COR-L47 (cell line): ENCODE measurements at places on chromosomes 6 and 20.
A peak's percentile ranks its signal among the peaks of the same experiment; 100 is the strongest.

DNA sequence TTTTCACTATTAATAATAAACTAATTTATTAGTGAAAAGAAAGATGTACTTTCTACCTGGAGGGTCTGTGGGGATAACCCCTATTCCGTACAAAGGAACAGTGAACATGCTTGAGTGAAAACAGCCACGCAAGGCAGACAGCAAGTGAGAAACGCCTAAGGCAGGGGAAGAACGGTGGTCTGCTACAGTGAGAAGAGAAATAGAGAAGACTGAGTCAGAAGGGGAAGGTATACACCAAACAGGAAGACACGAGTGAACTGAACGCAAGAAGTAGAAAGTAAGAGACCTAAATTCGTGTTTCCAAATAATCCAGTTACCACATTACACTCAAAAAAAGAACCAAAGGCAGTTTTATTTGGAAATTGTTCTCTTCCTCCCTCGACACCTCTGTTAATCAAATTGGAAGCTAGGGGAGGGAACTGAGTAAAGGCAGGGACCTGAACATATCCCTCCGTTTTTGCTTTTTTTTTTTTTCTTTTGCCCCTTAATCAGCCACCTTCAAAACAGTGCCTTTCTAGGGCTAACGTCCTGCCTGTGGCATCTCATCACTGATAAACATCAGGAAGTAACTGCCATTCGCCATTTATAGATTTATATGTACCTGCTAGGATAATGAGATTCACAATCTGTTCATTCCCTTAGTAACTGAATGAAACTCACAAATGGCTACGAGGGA is 48.9 kb downstream of the ATXN1 start:
- DNase-seq: no peak

GRCh38 chr6:164109770-164110140 is 695.2 kb downstream of the QKI start:
- no peak for DNase-seq

GRCh38 chr20:48818481-48818987 is 9.3 kb downstream of the PREX1 start:
- no peak for DNase-seq

- peak; percentile 49 for DNase-seq
Observed at GRCh38 chr20:49320460-49320859, 42.6 kb upstream of the ZNFX1 start.

- no peak for DNase-seq
Observed at GRCh38 chr20:59817406-59817805, 116.0 kb downstream of the SYCP2 start.

DNA sequence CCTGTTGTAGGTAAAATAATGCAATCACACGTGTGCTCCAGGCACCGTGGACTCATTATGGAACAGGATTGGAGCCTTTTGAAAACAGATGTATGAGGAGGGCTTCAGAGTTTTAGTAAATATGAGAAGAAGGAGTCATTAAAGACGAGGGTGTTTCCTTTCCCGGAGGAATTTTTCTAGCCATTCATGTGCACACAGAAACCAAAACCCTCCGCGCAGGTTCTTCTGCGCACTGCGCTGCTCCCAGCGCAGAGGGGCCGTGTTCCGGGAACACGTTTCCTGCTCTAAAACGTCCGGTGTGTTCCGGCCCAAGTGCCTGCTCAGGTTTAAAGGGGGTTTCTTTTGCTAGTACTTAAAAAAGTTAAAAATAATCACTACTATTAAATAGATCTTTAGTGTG is 11.6 kb downstream of the GPR31 start:
- DNase-seq: no peak

- DNase-seq: no peak
Observed at GRCh38 chr20:23493172-23493772, 2.4 kb downstream of the CST8 start.

GRCh38 chr20:4898282-4899244 is 102.7 kb downstream of the SLC23A2 start:
- DNase-seq: no peak

GRCh38 chr6:75643173-75643572 is 41.5 kb downstream of the SENP6 start:
- no peak for DNase-seq

DNA sequence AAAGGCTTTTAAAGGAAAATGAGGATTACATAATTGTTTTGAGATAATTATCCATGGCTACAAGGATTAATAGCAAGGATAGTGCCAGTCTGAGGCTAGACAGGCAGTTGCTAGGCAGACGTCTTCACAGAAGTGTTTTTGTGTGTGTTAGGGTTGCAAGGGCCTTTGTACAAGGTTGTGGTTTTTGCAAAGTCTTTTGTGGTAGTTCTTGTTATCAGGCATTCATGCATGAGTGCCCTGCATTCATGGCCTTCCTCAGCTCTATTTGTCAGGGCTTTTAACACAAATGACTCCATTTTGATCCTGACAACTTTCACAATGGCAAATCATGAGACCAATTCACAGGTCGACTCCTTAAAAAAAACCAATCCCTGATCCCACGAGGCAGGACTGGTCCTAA is 68.1 kb upstream of the TXNDC5 start:
- no peak for DNase-seq

DNA sequence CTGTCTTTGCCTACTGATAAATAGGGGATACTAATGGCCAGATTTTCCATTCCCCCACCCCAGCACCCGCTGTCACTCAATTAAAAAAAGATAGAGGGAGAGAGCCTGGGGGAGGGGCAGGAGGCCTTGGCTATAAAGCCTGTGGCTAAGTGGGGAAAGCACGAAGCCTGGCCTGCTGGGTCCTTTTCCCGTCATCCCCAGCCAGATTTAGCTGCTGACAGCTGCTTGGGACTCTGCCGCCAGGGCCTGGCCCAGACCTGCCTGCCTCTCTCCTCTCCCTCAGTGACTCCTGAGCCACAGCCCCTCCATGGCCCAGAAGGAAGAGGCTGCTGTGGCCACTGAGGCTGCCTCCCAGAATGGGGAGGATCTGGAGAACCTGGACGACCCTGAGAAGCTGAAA is at the start of gene APOBEC2:
Gene APOBEC2 (plus strand): TSS at position 162 of the 400 bp plus-strand sequence. CDS start 146 bp downstream, at position 308.
- DNase-seq: no peak

DNA sequence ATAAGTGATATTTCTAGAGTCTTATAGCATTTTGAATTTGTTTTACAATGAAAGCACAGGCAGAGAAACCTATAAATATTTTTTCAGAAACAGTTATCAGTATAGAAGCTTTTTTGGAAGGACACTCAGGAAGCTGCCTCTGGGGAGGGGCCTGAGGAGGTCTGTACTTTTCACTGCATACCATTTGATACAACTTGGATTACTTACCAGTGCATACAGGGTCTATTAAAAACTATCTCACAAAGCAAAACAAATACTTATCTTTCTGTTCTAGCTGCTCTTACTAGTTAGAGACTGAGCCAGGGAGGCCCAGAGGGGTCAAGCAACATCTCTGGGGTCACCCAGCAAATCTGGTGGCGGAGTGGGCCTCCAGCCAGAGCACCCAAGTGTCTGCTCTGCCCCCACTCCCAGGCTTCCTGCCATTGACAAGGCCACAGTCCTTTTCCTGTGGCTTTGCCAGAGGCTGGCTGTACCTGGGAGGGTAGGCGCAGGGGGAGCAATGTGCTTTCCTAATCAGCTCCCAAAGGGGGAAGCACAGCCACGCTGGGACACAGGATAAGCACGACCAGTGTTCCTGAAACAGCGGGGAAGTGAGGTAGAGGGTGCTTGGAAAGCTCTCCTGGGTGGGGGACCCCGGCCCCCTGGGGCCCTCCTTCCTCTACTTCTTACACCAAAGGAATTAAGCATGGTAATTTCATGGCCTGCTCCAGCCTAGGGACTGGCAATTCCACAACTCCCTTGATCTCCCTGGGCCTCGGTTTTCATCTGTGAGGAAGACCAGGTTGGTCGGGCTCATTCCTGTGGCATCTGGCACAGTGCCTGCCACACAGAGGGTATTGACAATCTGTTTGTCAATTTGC is 7.8 kb downstream of the TCF15 start:
- DNase-seq: no peak

- DNase-seq: no peak
Observed at GRCh38 chr20:3557237-3557785, 86.5 kb downstream of the ATRN start.

DNA sequence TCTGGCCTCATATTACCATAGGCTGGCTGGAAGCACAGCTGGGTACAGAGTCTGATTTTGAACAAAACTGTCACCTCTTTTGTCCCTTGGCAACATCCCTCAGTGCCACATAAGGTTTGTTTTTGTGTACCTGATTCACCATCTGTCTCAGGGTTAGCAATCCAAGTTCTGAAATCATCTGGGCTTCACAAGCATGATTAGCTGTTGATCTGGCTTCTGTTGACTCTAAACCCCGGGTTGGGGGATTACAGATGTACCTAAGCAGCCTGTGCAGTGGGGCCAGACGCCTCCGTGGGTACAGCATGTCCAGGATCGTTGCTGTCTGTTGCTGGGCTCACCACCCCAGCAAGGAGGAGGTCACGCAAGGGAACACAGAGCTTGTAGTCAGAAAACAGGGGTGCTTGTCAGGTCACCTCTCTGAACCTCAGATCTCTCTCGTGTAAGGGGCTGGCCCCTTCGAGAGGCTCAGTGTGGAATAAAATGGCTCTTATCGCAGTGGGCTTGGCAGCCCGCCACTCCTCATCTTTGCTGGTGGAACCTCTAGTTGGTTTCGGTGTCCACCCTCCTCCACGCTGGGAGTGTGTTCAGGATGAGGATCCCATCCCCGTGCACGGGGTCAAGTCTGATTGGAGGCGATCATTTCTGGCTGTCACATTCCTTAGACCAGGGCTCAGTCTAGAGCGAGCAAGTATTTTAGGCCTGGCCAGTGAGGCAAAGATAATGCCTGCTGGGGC is 39.2 kb upstream of the ZNF831 start:
- DNase-seq: no peak

DNA sequence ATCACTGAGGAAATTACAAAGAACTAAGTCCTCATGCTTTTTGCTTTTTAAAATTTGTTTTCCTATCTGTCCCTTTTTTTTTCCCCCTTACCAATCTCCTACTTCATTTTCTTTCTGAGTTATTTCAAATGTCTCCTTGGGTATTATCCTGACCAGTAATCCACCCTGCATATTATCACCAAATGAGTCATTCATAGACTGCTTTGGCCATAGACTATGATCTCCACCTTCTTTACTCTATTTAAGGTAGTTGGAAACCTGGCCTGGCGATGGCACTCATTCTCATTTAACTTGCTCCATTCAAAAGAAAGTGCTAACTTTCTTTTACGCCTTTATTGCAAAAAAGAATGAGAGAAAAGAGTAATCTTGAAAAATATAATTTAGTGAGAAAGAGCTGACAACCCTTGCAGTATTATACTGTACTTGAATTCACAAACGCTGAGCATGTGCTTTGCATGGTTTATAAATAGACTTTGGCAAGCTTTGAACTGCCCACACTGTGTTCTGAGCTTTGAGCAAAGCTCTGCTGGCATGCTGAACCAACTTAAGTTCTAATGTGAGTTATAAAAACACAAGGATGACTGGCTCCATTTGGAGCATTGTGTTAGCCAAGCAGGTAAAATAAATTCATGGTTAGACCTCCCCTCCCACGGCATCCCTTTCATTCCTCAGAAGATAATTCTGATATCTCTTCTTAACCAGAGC is 198.9 kb downstream of the NKAIN2 start:
- no peak for DNase-seq

DNA sequence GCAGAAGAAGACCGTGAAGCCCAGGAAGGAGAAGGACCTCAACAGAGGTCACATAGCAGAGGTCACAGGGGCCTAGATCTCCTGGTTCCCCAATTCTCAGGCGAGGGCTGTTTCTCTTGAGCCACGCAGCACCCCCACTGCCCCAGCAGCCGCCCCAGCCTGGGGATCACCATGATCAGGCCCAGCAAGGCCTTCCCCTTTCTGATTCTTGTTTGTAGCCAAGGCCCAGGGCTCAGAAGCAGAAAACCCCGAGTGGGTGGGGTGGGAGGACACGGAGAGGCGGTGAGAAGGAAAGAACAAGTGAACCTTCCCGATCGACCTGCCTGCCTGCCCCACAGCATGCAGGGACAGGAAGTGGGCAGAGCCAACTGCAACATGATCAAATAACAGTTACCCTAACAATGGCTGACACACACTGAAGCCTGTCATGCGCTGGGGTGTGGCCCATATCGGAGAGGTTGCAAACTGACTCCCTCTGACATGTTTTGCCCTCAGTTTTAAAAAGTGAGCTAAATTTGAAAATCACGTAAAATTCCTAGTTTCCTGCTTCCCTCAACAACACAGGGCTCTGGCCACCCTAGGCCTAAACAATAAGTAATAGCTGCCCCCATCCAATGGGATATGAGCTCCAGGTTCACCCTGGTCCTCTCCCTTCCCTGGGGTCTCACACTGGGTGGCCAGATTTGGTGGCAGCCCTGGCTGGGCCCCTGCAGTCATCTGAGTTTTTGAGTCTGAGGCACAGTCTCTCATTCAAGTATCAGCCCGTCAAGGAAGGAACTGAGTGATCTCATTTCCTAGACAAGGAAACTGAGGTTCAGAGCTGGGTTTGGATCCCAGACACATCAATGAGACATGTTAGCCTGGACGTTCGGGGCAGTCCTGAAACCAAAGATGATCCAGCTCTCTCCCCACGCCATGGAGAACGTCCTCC is 6.5 kb downstream of the PEDS1 start:
- no peak for DNase-seq

DNA sequence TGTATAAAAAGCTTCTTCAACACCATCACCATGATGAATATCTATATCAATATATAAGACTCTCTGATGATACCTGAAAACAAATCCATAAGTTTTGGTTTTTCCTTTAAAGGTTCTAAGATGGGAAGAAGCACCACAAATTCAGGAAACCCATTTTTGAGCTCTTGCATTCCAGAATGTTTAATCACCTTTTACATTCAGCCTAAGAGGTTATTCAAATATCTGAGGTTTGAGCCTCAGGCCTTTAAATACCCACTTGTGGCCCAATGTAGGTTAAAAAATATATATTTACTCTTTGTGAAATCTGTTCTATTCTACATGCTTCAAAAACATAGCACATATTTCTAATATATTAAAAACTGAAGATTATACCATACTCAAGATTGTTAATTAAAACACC is 17.6 kb downstream of the HDAC2 start:
- DNase-seq: no peak

DNA sequence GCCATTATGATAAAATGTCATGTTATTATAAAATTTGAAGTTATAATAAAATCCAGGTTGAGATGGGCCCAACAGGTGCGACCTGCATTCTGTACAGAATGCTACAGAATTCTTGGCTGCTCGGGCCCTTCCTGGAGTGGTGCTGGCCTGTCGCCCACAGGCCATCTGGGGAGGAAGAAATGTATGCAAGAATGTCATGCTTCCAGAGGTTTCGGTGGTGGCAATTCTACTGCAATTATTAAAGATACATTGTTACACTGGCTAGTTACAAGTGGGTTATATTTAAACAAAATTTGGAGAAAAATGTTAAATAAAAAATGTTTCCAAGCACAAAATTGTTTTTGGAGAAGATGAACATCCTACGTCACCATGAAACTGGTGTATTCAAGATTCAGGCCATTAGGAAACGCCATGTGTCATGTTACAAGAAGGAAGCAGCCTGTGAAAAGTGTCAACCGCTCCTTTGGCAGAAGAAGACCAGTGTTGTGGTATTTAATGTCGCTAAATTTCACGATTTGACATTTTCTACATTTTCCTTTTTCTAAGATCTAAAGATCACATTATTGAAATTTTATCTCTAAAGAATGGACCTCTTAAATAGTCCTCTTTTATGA is 7.1 kb downstream of the RAMACL start:
- no peak for DNase-seq

GRCh38 chr20:33688938-33689424 is 2.8 kb upstream of the E2F1 start:
- DNase-seq: no peak
